ENCODE measurements at places on chromosomes 1 and 21.

- no peak overlapping the region for H3K27ac ChIP-seq
- H3K36me3 ChIP-seq = no peaks in the 10 kb centered on the region
- no peak for DNase-seq
- H3K4me3 ChIP-seq = no peak overlapping the region
- 0 out of 2 replicates have a peak, but pooled peaks cover 3% of the 10 kb centered on the region for H3K27me3 ChIP-seq
These were observed 45.8 kb downstream of the COLGALT2 start for GRCh38 chr1:183991756-183992155.

DNA sequence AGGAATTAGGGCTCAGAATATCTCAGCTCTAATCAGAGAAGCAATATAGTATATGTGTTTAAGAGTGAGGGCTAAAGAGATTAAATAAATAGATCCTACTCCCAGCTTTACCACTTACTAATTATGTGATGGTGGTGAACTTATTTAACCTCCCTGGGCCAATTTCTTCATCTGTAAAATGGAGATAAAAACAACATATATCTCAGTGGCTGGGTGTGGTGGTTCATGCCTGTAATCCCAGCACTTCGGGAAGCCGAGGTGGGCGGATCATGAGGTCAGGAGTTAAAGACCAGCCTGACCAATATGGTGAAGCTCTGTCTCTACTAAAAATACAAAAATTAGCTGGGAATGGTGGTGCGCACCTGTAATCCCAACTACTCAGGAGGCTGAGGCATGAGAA lies 135.2 kb downstream of the SLC44A5 start:
- H3K4me1 ChIP-seq = no peaks in the 10 kb centered on the region
- H3K4me3 ChIP-seq = no peak overlapping the region
- no peaks in the 10 kb centered on the region for H3K36me3 ChIP-seq

DNA sequence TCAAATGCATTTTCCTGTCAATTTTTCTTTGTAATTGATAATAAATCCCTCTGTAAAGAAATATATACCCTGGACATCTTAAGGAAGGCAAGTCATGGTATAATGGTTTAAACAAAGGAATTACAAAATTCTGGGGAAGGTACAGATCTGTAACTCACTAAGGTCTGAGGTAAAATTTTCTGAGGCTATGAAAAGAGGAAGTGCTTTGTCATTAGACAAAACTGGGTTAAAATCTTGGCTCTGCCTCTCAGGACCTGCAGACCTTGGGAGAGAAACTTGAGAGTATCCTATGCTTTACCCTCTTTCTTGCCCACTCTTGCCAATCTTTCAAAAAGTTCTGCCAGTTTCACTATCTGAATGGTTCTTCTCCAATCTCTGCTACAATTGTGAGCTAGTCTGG lies 26.8 kb upstream of the BEND5 start:
- no peak overlapping the region for H3K4me3 ChIP-seq
- peaks cover 11% of the 10 kb centered on the region for H3K4me1 ChIP-seq
- peak; percentile 44 for DNase-seq
- no peaks in the 10 kb centered on the region for H3K27me3 ChIP-seq

DNA sequence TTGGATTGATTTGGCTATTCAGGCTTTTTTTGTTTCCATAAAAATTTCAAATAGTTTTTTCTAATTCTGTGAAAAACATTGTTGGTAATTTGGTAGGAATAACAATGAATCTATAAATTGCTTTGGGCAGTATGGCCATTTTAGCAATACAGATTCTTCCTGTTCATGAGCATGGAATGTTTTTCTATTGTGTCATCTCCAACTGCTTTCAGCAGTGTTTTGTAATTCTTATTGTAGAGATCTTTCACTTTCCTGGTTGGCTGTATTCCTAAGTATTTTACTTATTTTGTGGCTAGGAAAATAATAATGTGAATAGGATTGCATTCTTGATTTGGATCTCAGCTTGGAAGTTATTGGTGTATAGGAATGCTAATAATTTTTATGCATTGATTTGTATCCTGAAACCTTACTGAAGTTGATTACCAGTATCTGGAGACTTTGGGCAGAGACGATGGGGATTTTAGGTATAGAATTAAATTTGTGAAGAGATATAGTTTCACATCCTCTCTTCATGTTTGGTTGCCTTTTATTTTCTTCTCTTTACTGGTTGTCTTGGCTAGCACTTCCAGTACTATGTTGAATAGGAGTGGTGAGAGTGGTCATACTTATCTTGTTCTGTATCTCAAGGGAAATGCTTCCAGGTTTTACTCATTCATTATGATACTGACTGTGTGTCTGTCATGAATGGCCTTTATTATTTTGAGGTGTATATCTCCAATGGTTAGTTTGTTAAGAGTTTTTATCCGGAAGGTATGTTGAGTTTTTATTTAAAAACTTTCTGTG lies 57.3 kb downstream of the DRAM2 start:
- no peaks in the 10 kb centered on the region for H3K27me3 ChIP-seq
- H3K4me3 ChIP-seq = no peak overlapping the region
- H3K4me1 ChIP-seq = no peaks in the 10 kb centered on the region
- H3K27ac ChIP-seq = no peak overlapping the region
- H3K36me3 ChIP-seq = no peaks in the 10 kb centered on the region

- H3K4me3 ChIP-seq = no peak overlapping the region
- peak; percentile 90 for DNase-seq
- no peak overlapping the region for H3K27ac ChIP-seq
- no peaks in the 10 kb centered on the region for H3K36me3 ChIP-seq
- H3K27me3 ChIP-seq = no peaks in the 10 kb centered on the region
- H3K4me1 ChIP-seq = peaks cover 14% of the 10 kb centered on the region
These were observed 2.5 kb upstream of the APOBEC4 start for GRCh38 chr1:183655562-183656075.

DNA sequence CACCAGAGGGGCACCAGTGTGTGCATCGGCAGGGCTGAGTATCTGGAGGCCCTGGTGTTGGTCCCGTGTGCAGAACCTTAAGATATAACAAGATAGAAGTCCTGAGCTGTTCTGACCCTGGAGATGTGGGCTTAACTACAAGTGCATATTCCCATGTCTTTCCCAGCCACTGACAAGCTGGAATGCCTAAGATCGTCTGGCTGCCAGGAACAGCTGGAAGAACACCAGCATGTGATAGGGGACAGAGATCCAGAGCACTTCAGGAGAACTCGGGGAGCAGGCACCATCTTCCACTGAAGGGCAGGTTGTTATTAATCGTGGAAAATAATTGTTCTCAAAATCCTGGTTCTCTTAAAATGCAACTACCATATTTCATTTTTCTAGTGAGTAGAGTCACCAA lies 419.9 kb upstream of the RUNX1 start:
- no peak overlapping the region for H3K27ac ChIP-seq
- DNase-seq = no peak
- H3K36me3 ChIP-seq = no peaks in the 10 kb centered on the region
- no peaks in the 10 kb centered on the region for H3K27me3 ChIP-seq
- H3K4me1 ChIP-seq = no peaks in the 10 kb centered on the region
- H3K4me3 ChIP-seq = no peak overlapping the region

DNA sequence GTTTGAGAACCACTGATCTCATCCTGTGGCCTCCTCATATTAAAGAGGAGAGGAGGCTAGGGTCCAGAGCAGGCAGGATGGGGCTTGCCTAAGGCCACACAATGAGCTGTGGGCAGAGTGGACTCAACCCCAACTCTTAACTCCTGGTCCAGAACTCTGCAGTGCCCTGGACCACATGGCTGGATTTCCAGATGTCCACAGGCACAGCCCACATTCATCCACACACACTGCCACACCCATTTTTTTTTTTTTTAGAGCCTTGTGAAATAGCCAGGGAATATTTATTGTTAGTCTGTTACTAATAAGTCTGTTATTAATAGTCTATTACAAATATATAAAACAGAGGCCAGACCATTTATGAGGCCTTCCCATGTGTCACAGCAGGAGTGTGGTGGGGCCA lies 192.2 kb downstream of the TRABD2B start:
- H3K36me3 ChIP-seq = no peaks in the 10 kb centered on the region
- H3K4me3 ChIP-seq = no peak overlapping the region
- H3K27ac ChIP-seq = no peak overlapping the region
- DNase-seq = no peak
- H3K4me1 ChIP-seq = peaks cover 23% of the 10 kb centered on the region

- H3K4me1 ChIP-seq = peaks cover 9% of the 10 kb centered on the region
- H3K36me3 ChIP-seq = no peaks in the 10 kb centered on the region
- H3K27me3 ChIP-seq = no peaks in the 10 kb centered on the region
- H3K27ac ChIP-seq = no peak overlapping the region
- no peak for DNase-seq
These were observed 100.2 kb downstream of the SMYD2 start for GRCh38 chr1:214380986-214381695.

DNA sequence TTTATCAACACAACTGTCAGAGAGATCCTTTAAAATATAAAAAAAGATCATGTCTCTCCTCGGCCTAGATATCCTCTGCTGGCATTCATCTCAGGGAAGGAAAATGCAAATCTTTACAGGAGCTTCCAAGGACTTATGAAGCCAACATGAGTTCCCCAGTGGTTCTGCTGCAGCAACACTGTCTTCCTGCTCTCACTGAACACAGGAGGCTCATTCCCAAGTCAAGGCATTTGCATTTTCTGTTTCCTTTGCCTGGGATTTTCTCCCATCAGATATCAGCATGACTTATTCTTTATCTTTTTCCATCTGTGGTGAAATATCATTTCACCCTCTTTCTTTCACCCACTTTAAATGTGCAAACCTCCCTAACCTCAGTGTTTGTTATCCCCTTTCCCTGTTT lies 513.8 kb upstream of the ZP4 start:
- H3K4me1 ChIP-seq = no peaks in the 10 kb centered on the region
- H3K27me3 ChIP-seq = no peaks in the 10 kb centered on the region
- H3K36me3 ChIP-seq = no peaks in the 10 kb centered on the region
- DNase-seq = no peak
- no peak overlapping the region for H3K4me3 ChIP-seq
- no peak overlapping the region for H3K27ac ChIP-seq

All from Karpas-422 (cell line).